ENCODE measurements at places on chromosomes 2 and 18.

GRCh38 chr2:110888411-110888810 lies 156.0 kb downstream of the ACOXL start:
- no peak for DNase-seq

GRCh38 chr2:67950919-67951318 lies 111.9 kb downstream of the C1D start:
- DNase-seq, result no peak

DNA sequence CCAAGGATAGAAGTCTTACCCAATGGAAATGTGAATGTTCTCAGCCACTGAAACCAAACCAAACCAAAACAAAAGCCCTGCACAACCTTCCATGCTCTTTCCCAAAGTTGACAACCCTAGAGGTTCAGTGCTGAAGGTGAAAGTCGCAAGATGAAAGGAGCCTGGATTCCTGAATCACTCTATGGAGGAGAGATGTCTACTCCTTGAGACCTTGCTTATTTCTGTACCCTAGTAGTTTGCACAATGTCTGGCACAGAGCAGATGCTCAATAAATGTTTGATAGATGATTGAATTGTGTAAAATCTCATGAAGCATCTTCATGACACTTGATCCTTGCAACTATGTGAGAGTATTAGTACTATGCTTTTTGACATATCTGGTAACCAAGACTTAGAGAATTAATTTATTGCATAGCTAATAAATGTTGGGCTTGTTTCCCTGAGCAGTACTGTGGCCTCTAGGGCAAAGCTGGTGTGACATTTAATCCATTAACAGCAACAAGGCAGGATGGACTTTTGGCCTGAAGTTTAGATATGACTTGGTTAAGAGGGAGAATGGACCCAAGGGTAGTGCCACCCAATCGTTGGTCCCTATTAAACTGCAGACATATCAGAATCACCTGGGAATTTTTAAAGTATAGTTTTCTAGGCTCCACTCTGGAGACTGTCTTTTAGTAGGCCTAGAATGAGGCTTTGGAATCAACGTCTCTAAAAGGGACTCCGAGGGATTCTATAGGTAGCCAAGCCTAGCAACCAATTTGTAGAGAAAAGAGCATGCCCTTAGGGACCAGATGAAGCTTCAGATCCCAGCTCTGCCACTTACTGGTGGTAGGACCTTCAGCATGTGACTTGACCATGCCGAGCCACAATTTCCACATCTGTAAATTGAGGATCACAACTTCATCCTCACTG lies 145.9 kb downstream of the DDX1 start:
- no peak for DNase-seq

DNA sequence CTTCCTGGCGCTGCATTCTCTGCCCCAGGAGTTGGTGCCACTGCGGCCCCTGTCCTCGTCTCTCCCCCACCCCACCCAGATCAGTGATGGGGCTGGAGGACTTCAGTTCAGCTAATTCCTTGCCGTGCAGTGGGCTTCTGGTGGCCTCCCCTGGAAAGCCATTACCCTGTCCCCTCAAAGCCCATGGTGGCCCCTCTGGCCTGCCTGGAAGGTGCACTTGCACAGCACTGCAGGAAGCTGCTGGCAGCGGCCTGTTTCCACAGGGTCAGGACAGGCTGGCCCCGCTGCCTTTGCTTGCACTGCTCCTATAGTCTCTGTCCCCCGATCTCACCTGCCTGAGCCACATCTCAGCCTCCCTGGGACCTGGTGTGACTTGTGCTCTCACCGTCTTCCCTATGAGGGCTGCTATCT lies 105.1 kb downstream of the USP40 start:
- DNase-seq, result no peak

DNA sequence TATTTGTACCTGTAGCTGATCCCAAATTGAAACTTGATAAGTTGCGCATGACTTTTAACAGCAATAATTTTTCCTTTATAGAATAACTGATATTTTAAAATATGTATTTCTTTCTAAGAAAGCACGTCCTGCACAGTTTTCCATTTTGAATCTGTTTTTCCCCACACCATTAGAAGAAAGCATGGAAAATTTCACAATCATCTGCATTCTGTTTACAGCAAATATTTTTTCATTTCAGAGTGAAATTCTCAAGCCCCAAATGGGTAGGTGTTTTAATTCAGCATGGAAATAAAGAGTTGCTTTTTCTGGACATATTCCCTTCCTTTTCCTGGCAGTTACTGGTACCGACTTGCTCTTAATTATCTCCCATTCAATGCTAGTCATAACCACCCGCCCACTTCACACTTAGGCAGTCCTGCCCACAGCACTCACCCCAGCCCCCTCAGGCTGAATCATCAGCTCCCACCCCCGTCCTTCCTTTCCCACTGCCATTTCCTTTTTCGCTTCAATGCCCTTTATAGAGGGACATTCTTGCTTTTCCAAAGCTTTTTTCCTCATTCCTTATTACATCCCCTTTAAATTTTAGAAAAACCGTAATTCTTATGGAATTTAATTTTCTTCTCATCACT lies 89.2 kb upstream of the GLS start:
- DNase-seq, result no peak

GRCh38 chr18:79640064-79640672 lies 39.4 kb upstream of the CTDP1 start:
- DNase-seq, result no peak

GRCh38 chr18:58392324-58393000 lies 236.4 kb downstream of the ALPK2 start:
- no peak for DNase-seq

DNA sequence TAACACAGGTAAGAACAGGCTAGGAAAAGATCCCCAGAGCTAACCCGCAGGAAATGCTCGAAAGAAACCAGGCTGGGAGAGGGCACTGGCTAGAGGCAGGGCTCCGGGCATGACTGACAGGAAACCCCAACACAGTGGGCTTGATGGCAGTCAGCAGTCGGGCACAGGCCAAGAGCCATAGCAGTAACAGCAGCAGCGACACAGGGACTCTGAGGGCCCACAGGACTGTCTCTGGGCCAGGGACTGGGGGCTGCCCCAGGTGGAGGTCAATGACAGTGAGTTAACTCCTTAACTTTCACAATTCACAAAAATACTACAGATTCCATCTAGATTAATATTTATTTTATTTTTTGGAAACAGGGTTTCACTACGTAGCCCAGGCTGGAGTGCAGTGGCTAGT lies 37.3 kb upstream of the ASPRV1 start:
- DNase-seq, result no peak

GRCh38 chr2:235606004-235606715 lies 112.3 kb downstream of the AGAP1 start:
- no peak for DNase-seq

DNA sequence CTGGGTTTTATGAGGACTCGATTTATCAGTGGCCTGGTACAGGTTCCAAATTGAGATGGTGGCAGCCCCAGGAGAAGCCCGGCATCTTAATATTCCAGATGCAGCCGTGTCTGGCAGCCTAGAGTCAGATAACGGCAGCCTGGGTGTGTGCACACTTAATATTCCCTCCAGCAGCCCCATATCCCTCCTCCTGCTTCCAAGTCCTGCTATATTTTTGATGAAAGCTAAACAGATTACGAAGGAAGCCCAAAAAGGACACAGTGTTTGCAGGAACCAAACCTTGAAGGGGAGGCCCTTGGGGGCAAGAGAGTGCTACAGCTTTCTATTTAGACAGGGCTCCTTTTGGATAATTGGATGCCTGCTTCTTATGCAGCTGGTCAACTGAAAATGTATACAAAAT lies 25.1 kb upstream of the ALK start:
- DNase-seq, result no peak

DNA sequence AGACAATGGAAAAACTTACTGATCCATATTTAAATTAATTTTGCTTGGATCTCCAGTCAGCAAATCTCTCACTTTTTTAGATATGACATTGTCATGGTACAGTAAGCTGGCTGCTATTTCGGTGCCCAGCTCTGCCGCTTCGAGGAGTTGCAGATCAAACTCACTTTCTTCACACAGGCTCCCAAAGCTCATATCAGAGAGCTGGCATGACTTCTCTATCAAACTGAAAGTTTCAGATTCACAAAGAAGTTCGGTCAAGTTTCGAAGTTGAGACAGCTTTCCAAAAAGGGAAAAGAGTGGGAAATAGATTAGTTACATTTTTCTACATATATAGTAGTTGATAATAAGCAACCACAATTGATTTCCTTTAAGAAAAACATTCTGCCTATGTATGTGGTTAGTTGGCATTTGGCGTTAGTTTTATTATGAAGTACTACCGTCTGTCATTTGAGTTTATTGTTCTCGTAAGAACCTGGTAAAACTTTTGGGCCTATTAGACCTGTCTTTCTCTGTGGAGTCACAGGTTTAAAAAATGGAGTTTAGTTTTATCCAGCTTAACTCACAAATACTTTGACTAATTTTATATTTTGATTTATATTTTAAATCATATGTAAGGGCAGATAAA lies 118.8 kb downstream of the ABCA12 start:
- no peak for DNase-seq

GRCh38 chr18:38520786-38521185 lies 955.2 kb upstream of the CELF4 start:
- no peak for DNase-seq

- no peak for DNase-seq
Measured at GRCh38 chr2:10532638-10533101, 84.5 kb upstream of the ODC1 start.
